ENCODE measurements at places on chromosomes 1 and 21.

- no peak for DNase-seq
These were observed 41.5 kb downstream of the NCAM2 start for GRCh38 chr21:21039624-21040170.

DNA sequence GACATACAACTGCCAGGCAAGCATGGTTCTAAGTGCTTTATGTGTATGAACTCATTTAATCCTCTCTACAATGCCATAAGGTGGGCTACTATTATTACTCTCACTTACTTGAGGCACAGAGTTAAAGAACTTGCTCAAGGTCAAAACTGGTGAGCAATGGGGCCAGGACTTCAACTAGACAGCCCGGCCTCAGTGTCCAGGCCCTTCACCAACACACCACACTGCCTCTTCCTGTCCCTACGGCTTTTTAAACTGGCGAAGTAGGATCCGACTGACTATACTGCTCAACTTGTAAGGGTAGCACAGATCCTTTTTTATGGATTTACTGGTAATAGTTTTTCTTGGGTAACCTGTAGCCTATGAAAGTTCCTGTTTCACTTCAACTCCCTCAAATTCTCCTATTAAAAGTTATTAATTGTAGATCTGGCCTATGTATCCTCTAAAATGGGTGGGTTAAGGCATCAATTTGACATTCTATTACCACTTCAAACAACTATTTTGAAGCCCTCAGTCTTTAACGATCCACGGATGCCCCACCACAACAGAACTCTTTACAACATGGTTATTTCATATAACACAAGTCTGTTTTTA is 4.3 kb downstream of the ERRFI1 start:
- no peak for DNase-seq

DNA sequence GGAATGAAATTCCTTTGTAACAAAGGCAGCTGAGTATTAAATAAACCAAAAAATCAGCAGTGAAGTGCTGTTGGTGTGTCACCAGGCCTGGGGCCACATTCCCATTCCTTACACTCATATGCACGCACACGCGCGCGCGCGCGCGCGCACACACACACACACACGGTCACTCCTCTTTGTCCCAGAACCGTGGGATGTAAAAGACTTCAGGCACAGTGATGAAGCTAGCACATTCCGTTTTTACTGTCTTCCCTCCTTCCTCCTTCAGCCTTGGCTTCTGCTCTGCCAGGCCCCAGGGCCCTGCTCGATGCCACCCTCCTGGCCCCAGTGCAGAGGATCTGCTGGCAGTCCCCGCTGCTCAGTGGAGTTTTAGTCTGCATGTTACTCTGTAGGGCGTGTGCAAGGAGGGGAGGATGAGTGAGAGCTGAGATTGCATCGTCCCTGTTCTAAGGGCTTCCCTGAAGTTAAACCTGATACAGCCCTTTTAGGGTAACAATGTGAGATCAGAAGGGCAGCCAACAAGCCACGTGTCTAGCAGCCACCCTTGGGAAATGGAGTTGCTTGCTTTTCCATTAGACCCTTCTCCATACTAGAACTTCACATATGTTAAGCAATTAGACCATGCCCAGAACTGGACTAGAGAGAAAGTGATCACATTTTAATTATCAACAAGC is 71.7 kb upstream of the WDR26 start:
- no peak for DNase-seq

DNA sequence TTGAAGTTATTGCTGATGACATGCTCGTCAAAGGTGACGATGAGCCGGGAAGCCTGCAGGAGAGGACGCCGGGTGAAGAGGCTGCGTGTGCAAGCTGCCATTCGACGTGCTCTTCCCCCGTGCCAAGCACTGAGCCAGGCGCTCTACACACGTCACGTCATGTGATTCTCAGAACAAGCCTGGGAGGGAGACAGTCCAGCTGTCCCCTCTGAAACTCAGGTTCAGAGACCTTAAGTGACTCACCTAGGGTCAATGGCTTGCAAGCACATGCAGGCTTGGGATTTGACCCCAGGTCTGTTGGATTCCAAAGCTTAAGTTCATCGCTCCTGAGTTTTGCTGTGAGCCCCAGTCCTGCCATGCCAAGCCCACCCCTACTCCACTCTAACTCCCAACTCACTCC is 57.1 kb downstream of the RAP1GAP start:
- DNase-seq, result no peak

GRCh38 chr1:67831850-67832513 is 1.3 kb downstream of the GNG12 start:
- DNase-seq, result no peak

DNA sequence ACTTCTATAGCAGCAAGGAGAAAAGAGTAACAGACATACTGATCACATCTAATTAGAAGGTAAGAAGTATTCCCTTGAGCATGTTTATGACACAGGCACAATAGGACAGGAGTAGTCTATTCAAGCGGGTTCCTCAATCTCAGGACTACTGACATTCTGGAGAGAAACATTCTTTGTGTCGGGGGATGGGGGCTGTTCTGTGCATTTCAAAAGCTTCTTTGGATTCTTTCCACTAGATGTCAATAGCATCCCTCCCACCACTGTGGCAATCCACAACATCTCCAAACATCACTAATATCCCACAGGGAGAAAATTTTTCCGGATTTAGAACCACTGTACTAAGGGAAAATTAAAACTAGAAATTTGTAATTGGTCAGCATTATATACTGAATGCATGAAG is 56.9 kb downstream of the ADAMTS5 start:
- DNase-seq, result no peak

DNA sequence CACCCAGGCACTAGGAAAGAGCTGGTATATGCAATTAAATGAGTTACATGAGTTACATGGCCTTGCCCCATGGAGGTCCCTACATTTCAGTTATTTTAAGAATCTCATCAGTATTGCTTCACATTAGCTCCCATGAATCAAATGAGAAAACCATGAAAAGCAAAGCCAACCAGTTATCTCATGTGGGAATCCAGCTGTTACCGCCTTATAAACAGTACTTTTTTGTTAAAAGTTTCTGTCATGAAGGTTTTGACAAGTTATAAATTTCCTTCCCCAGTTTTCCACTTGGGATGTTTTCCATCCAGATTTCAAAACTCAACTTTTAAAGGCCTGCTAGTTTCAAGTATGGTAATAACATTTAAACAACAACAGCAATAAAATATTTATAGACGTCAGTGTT is 544.8 kb downstream of the NUF2 start:
- no peak for DNase-seq

DNA sequence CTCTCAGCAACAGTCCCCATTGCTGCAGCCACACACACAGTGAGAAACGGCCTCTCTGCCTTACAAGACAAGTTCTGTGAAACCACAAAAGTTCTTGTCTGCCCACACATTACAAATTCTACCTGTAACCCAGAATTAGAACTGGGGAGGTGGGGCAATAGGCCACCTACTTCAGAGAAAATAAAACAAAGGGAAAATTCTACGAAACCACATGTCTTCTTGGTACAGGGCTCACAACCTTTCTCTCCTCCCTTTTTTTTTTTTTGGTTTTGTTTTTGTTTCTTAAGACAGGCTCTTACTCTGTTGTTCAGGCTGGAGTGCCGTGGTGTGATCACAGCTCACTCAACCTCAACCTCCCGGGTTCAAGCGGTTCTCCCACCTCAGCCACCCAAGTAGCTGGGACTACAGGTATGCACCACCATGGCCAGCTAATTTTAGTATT is 30.2 kb downstream of the LPAR3 start:
- DNase-seq, result no peak

DNA sequence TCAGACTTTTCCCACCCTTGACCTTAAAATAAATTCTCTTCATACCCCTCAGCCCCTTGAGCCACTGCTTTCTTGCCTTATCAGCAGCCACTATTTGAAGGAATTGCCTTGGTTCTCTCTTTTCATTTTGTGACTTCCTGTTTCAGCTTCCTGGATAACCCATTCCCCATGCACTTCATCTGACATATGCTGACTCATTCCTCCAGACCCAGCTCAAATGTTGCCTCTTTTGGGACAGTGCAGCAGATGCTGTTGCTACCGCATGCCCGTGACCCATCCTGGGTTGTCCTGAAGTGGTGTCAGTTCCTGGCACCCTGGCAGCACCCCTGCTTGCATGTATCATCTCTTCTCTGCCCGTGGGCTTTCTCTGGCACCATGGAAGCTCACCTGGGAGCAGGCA is 496.1 kb downstream of the PTPRU start:
- no peak for DNase-seq

DNA sequence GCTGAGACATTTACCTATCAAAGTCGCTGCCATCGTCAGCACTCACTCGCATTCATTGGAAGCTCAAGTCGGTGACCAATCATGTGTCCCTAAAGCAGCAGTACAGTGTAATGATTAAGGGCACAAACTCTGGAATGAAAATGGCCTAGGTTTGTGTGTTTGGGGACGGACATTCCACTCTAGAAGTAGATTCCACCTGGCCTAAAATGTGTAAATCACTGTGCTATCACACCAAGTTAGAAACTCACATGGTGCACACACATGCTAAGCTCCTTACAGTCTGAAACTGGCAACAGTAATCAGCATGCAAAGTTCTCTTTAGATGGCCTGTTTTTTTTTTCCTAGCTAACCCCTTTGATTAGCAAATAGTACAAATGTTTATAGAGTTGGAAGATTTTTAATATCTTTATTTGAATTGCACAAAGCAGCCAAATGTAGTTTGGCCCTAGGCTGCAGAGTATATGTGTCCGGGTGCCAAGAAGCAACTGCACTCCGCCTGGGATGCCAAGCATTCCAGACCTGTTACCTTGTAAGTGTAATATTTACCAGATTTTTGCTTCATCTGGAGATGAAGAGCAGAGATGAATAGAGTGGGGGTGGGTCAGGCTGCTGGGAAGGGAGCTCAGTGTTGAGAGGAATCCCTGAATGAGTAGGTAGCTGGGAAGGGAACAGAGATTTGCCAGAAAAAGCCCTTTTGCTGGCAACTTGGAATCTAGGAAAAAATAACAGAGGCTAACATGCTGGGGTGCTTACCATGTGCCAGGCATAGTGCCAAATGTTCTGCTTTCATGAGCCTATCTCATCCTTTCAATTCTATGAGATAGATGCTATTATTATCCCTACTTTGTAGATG is 35.2 kb downstream of the TGFB2 start:
- DNase-seq, result no peak

- no peak for DNase-seq
These were observed 4.0 kb upstream of the CAP1 start for GRCh38 chr1:40036574-40036973.

DNA sequence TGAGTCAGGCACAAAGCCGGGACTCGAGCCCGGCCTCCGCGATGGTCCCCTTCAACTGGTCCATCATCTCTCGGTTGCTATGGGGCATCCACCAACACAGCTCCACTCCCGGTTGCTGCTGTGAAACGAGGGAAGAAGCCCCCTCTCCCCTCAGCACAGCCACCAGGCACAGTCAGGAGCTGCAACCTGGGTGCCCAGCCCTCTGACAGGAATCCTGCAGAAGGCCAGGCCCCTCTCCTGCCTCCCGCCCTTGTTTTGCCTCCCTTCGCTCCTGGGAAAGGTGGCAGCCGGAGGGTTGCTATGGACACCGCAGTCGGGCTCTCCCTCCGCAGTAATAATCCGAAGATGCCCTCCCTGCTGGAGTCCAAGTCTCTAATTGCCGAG is 8.9 kb upstream of the KCNN3 start:
- DNase-seq, result no peak

DNA sequence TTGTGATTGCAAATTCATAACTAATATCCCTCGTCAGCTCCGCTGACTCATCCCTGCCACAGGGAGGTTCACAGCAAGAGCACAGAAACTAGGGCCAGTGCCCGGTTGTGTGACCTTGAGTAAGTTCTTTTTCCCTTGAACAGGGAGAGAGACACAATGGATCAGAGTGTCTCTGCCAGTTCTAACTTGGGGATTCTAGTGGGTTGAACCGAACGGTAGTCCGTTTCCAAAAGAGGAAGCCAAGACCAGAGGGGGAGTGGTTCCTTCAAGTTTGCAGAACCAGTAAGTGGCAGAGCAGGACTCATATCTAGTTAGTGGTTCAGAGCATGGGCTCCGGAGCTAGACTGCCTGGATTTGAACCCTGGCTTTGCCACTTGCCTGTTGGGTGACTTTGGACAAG is 4.9 kb upstream of the SHISA4 start:
- DNase-seq, result no peak

DNA sequence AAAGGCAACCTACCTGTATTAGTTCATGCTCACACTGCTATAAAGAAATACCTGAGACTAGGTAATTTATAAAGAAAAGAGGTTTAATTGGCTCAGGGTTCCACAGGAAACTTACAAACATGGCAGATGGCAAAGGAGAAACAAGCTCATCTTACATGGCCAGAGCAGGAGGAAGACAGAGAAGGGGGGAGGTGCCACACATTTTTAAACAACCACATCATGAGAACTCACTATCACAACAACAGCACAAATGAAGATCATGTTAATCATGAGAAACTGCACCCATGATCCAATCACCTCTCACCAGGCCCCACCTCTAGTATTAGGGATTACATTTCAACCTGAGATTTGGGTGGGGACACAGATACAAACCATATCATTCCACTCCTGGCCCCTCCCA is 90.6 kb upstream of the KCTD3 start:
- DNase-seq, result no peak

DNA sequence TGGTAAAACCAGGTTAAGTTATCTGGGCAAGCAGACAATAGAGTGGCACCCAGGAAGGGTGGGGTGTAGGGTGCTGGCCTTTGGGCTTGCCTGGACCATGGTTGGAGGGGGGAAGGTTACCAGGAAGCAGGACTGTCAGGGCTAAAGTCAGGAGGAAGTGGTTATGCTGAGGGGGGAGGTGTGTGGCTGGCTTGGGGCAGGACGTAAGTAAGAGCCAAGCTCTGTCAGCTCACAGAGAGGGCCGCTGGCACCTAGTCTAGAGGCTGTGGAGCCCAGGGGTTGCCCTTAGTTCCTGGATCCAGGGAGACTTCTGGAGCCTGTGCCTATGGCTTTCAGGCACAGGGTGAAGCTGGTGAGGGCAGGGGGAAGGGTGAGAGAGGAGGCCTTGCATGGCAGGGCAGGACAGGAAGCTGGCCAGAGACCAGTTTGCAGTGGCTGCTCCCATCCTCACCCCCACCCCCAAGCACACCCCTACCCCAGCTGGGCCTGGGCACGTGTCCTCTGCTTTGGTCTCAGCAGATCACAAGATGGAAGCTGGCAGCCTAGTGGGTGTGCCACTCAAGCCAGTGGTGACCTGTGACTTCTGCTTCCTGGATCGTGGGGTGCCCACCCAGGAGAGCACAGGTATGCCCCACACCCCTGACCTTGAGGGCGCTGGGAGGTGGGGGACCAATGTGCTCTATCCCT is 20.5 kb upstream of the SMYD3 start:
- no peak for DNase-seq

- peak; percentile 96 for DNase-seq
These were observed 122.2 kb downstream of the KCNN3 start for GRCh38 chr1:154747740-154748404.

- no peak for DNase-seq
These were observed 12.7 kb downstream of the DHCR24 start for GRCh38 chr1:54874079-54874830.

All from NCI-H187 (cell line).